WERI-Rb-1 (cell line): ENCODE measurements at places on chromosomes 1 and 21.

DNA sequence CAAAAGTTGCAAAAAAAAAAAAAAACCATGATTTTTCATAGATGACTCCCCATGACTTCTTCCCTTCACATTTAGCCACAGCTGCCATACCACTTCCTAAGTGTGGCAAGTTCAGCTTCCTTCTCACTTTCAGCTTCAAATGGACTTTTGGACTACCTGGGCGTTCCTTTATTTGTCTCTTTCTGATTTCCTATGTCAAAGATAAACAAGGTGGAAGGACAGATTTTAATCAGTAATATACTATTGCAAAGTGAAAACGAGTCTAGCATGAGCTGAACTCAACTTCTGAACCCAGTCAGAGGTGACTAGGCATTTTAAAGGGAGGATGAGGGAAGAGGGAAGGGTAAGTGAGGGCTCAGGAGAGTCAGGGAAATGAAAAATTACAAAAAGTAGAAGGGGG, 14.4 kb upstream of the SCCPDH start:
- no peak for DNase-seq

GRCh38 chr1:76725864-76726619, 141.2 kb upstream of the ST6GALNAC5 start:
- no peak for DNase-seq

DNA sequence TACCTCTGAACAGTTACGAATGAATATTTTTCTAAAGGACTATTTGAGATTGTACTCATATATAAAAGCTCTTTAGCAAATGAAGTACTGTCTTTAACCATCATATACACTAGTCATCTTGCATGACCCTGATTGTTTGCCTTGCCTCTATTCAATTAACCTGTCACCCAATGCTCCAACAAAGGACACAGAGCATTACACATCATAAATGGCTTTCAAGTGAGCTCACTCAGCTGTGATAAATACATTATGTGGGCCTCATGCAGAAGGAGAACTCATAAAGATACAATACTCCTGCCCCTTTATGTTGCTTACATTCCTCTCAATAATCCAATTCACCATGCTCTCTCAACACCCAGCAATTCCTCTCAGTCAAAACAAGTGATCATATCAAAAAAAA, 993.0 kb upstream of the PRMT6 start:
- DNase-seq = no peak

DNA sequence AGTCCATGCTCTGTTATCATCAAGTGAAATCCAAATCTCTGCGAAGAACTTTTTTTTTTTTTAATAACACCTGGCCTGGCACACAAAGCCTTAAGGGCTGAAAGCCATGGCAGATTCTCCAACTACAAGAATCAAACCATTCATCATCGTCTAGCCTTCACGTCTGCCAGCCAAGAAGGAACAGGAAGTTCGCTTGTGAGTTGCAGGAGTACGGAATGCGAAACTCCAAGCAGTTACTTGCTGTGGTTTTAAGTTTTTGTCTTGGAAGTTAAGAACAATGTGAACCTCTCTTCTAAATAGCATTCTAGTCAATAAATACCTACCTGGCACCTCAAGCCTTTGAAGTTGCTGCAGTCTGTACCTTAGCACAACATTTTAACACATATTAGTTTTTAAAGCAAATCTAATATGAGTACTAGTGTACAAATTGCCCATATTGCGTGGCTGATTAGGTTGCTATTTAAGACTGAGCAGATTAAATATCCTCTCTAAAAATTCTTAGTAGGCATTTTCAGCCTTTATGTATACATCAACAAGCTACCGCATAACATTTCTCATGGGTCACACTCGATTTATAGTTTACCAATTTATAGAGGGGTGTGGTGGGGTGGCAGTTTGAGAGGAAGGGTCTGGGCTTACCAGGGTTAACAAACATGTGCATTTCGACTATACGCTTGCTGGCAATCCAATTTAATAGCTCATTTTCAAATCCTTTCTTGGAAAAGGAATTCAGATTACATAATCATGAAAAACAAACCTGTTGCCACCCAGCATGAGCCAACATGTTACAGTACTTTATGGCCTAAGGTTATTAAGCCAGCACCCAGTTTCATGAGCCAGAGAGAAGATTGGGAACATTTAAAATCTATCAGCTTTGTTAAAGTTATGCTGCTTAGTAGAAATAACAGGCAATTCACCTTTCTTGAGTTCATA, 22.2 kb upstream of the PTPN14 start:
- no peak for DNase-seq

- no peak for DNase-seq
These were observed 344.2 kb upstream of the KAZN start for GRCh38 chr1:14254251-14254650.

DNA sequence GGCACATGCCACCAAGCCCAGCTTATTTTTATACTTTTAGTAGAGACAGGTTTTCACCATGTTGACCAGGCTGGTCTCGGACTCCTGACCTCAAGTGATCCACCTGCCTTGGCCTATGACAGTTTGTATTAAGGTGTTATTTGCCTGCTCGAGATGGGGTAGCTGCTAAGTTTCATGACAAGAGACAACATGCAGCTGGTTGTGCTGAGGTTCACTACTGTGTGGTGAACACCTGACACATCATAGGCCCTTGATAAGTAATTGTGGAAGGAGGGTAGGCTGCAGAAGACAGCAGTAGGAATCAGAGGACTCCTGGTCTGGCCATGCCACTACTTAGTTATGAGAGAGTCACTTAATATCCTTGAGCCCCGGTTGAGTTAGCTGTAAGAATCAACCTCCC, 46.2 kb downstream of the PLPP3 start:
- DNase-seq = no peak

- DNase-seq = no peak
These were observed 145.6 kb downstream of the ZBTB18 start for GRCh38 chr1:244196571-244197285.

- no peak for DNase-seq
These were observed 90.9 kb upstream of the RUNX3 start for GRCh38 chr1:25020851-25021590.

DNA sequence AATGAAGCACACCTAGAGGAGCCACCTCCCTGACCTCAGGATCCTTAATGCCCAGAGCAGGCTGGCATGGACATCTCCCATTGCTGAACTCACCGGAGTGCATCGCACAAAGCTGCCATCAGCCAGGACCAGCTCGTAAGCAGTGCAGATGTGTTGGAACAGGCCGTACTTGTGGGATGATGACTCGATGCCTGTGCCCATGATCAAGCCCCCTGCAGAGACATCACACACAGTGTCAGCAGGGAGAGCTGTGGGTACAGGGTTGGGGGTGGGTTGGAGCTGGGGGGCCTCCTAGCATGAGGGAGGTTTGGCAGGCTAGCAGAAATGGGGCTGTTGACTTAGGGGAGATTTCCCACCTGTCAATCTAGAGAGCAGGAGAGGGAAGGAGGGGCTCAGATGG, 12.0 kb downstream of the DHCR24 start:
- no peak for DNase-seq
